ENCODE measurements at places on chromosomes 5 and 9.

DNA sequence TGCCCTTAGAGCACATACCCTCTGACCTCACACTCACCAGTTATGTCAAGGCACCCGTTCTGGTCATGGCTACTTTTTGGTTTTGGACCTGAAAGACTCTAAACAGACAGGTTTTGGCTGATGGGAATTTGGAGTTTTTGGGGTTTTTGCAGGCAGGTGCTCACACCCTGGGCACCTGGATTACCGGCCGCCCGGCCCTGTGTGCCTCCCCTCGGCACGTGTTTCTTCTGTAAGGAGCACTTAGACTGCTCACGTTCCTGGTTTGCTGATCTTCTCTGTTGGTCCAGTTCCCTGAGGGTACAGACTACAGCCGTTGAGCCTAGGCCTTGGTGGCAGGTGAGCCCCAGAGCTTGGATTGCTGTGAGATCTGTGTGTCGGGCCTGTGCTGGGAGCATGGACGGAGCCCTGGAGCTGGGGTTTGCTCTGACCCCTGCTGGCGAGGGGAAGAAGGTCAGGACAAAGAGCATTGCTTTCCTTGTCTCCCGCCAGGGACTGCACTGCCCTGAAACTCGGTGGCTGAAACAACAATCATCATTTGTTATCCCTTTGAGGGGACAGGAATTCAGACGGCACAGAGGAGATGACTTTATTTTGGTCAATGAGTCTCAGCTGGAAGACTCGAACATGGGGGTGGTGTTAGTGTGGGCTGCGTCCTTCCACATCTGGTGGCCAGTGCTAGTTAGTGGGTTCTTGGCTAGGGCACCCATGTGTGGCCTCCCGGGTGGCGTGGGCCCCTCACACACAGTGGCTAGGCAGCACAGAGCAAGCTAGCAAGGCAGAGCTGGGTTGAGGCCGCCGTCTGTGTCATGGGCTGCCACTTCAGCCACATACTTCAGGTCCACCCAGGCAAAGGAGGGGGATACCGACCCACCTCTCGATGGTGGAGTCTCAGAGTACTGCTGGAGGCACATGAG, 76.4 kb downstream of the EHMT1 start:
- DNase-seq: peak; percentile 84

- no peak for DNase-seq
Measured at GRCh38 chr9:106834888-106835287, 28.1 kb upstream of the ZNF462 start.

- DNase-seq: no peak
Measured at GRCh38 chr5:118646917-118647316, 341.4 kb downstream of the DTWD2 start.

GRCh38 chr9:99119976-99120655, 15.2 kb downstream of the TGFBR1 start:
- no peak for DNase-seq

GRCh38 chr5:52837068-52837467, 49.4 kb downstream of the ITGA1 start:
- DNase-seq: peak; percentile 43

Measured in ecto neural progenitor cell (in vitro differentiated cells).